NCI-H446 treated with DMSO at 0.1 percent for 48 hours (cell line): ENCODE measurements at places on chromosomes 7 and 10.

DNA sequence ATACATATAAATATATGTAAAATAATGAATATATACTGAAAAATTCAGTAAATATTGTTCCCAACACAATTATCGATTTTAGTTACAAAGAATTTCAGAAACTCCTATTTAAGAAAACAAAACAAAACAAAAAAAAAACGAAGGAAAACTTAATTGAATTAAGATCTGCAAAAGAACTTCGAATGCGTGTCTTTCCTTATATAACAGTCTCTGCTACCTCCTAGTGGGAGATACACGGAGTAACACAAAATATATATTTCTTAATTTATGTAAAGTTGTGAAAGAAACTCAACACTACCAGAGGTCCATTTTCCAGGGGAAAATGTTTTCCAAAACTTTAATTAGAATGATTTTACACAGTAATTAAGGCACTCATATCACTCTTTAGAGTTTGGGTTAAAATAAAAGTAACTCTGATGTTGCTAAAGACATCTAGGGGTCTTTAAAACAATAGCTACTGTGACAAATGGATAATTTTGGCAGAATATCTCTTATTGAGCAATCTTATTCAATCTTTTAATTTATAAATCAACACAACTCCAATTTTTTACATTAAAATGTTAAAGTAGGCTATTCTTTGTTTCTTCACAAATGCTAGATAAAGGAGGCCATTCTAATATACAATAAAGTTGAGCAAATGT is 41.6 kb downstream of the NEBL start:
- DNase-seq: peak; percentile 15

GRCh38 chr7:108629651-108630400 is 60.2 kb downstream of the DNAJB9 start:
- peak; percentile 73 for DNase-seq

DNA sequence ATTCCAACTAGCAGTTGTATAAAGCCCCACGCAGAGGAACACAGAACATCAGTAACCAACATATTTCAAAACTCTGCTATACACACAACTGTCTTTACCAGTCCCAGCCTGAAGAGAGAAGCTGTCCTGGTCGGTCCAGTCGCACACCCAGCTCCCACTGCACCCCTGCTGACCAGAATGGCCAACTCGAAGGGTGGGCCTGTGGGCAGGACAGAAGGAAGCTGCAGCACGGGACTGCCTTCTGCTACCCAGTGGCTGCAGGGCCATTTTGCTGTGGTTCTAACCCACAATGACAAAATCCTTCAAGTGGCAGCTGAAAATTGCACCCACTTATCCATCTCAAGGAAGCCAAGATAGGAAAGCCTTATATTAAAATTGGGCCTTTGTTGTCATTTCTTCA is 48.2 kb downstream of the GSDME start:
- no peak for DNase-seq

DNA sequence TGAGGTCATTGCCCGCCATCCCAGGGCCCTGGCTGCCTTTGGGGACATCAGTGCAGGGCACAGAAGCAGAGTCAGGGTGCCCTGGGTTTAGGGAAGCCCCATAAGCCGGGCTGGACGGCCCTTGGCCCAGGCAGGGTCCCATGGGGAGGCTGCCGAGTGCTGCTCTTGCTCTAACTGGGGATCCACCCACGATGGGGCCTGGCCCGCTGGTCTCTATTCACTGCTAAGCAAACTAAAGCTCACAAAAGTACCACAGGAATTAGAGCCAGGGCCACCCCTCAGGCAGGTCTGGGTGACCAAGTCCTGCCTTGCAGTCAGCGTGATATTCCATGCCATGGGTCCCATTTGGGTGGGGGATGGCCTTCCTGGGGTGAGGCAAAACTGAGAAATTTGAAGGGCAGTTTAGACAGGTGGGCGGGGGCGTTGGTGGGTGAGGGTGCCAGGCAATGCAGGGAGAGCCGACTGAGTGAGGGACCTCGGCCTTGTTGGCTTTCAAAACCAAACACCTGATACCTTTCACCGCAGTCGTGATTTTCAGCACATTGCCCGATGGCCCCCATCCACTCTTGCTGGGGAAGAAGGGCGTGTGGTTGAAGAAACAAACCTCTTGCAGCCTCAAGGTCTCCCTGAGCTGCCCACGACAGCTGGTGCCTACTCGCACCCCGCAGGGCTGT is 92.8 kb upstream of the PPIF start:
- DNase-seq: no peak

DNA sequence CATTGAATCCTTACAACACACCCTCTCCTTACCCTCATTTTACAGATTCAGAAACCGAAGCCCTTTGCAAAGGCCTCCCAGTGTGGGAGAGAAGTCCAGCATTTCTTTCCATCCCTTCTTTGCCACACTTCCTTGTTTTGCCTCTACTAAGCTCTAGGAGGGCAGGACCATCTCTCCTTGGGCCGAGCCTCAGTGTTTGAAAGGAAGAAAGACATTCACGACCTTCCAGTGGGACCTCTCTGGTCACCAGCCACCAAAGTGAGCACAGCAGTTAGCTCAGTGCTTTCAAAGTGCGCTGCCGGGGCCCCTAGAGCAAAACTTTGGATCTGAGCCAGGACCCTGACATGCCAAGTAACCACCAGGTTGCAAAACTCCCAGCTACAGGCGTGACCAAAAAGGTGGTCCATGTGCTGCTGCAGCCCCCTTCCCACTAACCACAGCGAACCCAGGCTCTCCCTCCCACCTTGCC is 12.4 kb downstream of the CTBP2 start:
- DNase-seq: no peak

- DNase-seq: no peak
These were observed 107.2 kb upstream of the LYZL2 start for GRCh38 chr10:30736685-30737232.

DNA sequence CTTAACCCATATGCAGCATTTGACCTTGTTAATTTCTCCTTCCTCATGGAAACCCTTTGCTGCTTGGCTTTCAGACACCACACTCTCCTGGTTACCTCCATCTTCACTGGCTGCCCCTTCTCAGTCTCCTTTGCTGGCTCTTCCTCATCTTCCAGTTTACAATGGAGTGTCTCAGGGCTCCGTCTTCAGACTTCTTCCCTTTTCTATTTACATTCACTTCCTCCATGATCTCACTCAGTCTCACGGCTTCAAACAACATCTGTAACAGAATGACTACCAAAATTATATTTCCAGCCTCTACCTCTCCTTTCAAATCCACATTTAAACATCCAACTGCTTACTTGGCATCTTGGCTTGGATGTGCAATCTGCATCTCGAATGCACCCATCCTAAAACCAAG is 140.4 kb downstream of the DKK1 start:
- DNase-seq: no peak

DNA sequence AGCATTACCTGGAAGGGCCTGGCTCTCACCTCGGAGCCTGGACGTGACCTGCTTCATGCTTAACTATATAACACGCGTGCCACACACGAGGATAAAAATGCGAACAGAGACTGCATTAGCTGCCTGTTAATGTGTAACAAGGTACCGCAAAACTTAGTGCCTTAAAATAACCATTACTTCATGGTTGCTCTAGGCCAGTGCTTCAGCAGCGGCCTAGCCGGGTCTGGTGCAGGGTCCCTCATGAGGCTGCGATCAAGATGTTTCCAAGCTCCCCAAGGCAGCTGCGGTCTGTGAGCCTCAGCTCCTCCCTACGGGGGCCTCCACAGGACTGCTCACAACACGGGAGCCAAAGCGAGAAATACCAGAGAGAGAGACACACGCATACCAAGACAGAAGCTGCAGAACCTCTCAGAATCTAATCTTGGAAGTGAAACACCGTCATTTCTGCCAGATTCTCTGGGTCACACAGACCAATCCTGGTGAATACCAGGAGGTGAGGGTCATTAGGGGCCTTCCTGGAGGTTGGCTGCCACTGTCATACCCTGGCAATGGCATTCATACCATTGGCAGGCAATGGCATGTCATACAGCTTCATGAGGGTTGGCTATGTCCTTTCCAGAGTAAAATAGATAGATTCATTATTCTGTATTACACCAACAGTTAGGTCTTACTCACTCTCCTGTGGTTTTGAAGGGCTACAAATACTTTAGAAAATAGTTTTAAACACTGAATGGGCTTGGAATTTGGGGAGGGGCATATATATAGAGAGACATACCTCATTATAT is 94.5 kb downstream of the HIPK2 start:
- DNase-seq: no peak

DNA sequence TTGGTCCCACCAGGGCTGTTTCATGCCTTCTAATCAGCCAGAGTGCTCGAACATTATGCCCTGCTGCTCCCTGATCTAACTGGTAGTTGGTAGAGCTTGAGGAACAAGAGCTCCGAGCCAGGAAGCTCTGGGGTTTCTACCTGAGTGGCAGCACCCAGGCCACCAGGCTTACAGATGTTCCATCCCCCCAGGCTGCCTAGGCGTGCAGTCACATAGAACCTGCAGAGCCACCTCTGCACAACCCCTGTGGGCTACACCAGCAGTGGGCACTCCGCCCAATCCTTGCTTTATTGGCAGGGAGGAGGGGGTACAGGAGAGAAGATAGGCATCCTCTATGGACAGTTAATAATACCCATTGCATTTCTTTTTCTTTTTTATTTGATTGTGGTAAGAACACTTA is 21.8 kb downstream of the MAP3K8 start:
- DNase-seq: no peak

DNA sequence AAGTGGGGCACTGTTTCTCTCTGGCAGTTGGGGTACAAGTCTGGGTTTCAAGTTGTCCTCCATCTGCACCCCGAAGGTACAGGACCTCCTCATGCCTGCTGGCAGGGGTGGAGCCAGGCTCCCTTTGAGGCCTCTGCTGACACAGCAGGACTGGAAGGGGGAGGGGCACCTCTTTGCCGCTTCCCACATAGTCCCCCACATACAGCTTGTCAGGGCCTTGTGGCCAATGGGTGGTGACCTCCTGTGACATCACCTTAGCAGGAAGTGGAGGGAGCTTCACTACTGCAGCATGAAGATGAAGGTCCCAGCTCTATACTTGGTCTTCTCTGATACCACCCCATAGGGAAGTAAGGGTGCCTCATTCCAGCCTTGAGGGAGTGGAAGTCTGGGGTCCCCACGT is 167.8 kb downstream of the RAMP3 start:
- DNase-seq: no peak

DNA sequence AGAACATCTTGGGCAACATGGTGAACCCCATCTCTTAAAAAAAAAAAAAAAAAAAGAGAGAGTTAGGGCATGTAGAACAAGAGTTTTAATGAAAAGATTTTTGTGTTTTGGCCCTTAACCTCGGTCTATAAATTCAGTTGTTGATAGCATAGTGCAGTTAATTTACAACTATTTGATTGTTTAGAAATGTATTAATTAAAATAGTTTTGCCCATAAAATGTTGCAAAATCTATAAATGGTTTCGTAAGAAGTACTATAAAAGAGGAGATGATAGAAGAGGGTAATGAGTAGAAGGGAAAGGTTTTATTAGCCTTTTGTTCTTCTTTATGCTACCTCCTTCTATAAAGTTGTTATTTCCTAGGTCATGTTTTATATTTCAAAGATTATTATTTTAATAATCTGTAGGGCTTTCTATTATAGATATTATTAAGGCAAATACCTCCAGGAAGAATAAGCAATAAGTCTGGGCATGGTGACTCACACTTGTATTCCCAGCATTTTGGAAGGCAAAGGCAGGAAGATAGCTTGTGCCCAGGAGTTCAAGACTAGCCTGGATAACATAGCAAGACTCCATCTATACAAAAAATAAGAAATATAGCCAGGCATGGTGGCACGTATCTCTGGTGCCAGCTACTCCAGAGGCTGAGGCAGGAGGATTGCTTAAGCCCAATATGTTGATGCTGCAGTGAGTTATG is 73.3 kb downstream of the MCU start:
- no peak for DNase-seq

- no peak for DNase-seq
These were observed 219.6 kb upstream of the NPSR1 start for GRCh38 chr7:34438436-34438835.

DNA sequence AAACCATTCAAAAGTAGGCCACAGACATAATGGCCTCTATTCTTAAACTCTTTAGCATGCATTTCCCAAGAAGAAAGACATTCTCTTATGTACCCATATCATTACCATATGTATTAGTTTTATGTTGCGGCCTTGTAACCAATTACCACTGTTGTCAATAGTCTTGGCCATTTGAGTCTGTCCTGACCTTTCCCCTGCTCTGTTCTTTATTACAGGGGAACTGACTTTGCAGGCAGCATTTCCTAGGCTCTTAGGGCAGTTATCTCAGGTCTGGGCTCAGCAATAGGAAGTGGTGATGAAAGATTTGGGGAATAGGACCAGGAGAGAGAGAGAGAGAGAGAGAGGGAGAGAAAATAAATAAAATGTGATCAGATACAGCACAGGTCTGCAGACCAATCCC is 194.5 kb upstream of the LRGUK start:
- no peak for DNase-seq

DNA sequence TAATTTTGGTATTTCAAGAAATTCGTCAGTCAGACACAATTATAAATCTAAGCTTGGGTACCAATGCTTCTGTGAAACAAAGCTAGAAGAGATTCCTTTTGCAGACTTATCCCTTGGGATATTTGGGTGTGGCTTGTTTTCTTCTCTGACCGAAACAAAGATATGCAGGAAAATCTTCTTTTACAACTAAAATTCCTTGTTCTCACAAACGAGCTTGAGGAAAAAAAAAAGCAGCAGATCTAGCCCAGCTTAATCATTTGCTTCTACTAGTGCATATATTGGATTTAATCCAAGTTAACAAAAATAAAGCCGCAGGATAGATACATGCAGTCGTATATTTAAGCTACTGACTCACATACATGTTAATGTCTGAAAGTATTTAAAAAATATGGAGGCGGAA is 104.2 kb downstream of the PRTFDC1 start:
- no peak for DNase-seq

- peak; percentile 29 for DNase-seq
These were observed 284.2 kb upstream of the ZMIZ1 start for GRCh38 chr10:78784546-78784945.

DNA sequence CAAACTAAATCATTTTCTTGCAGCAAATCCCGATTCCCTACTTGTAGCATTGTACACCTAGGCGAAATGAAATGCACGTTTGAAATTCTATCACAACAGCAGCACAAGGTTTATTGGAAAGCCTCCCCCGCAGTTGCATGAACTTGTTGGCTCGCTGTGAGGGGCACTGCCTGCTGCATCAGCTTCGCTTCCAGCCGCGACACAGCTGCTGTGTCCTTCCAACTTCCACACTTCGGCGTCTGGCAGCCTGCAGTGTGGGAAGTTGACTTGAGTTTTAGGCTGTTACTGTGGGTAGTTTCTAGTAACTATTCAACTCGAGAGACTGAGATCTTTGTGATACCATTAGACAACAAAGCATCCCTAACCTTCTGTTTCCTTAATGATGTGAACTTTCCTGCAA is 315.8 kb upstream of the TPK1 start:
- DNase-seq: no peak

GRCh38 chr7:80637911-80638765 is at the start of gene CD36:
Gene CD36 (plus strand): TSS chr7:80638642. CDS start chr7:80646741, 8,099 bp downstream.
- DNase-seq: no peak

- DNase-seq: no peak
These were observed 10.9 kb upstream of the BHLHA15 start for GRCh38 chr7:98200364-98200763.

DNA sequence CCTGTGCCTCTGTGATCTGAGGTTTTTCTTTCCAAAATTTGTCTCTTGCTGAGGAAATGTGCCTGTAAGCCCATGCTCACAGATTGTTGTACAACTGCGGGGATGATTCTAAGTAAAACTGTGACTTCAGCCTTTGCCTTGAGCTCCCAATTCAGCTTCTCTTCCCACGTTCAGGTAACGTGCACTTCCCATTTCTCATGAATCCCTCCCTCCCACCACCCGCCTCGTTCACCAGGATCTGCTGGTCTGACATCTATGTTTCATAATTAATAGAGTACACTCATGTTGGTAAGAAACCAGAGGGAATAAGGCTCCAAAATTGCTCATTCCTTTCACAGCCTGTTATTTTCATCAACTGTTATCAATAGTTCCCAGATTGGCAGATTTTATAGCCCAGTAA is 332.6 kb upstream of the TPK1 start:
- no peak for DNase-seq
